ENCODE measurements at places on chromosomes 12 and 14.

GRCh38 chr12:131052929-131053328 lies 99.2 kb downstream of the ADGRD1 start:
- no peak for DNase-seq

GRCh38 chr12:89260841-89261637 lies 91.3 kb downstream of the DUSP6 start:
- no peak for DNase-seq

DNA sequence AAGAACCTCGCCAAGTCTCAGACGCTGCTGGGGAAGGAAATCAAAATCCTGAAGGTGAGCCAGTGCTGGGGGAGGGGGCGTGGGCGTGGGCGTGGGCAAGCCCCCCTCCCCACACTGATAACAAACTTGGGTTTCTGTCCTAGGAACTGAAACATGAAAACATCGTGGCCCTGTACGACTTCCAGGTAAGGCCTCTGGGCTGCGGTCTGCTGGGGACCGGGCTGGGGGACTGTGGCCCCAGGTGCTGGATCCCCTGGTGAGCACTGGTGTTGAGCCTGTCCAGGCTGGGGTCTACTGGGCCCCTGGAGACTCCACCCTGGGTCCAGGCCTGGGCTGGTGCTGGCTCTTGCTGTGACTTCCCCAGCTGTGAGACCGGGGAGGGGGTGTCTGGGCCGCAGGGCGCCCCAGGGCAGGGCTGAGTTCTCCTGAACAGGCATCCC lies 1.2 kb downstream of the ULK1 start:
- no peak for DNase-seq

- peak; percentile 35 for DNase-seq
Measured at GRCh38 chr12:109264095-109264942, 44.8 kb downstream of the FOXN4 start.

DNA sequence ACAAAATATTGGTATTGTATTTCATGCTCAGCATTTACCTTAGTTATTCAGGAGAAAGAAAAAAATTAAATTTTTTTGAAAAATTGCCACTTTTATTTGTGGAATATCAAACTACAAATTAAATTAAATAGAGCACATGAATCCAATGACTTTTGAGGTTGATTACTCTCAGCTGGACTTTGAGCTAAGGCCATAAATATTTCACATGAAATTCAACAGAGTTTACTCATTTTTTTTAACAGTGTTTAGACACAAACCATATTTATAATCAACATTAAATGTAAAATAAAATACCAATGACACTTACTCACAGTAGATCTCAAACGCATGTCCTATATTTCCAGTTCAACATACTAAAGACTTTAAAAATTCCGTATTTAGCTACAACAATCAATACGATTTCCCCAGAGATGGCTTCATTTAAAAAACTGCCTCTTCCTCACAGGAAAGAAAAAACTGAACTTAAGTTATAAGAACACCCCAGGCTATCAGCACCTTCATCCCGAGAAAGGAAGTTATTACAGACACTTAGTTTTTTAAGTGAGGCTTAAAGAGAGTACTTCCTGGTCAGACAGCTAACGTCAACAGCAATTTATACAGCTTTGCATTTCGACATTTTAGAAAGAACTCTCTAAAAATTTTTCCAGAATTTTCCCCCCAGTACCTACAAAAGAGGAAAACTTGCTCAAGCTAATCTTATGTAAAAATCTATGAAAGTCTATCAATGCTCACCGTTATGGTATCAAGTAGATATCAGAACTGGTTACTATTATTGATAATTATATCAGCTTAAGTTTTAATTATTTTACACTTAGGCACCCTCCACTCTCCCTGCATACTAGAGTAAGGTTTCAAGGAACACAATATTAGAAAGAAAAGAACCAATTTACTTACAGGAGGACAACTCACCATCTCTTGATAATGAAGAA lies 13.8 kb downstream of the TAOK3 start:
- no peak for DNase-seq

DNA sequence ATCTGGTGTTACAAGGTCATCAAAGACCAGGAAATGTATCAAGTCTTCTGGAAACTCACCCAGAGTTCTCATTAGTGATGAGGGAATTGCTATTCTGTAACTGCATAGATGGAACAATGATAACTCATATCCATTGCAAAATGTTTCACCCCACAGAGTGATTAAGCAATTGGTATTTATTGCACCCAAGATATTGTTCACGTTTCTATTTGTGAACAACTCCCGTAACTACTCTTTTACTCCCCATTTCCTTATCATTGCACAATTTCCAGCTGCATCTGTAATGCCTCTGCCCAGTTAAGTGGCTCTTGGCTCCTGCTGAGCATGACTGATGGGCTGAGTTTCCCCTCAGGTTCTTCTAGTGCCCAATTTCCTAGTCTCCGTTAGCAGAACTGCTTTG lies 108.7 kb upstream of the PRICKLE1 start:
- no peak for DNase-seq

GRCh38 chr12:1357171-1357570 lies 237.2 kb downstream of the FBXL14 start:
- DNase-seq: no peak

DNA sequence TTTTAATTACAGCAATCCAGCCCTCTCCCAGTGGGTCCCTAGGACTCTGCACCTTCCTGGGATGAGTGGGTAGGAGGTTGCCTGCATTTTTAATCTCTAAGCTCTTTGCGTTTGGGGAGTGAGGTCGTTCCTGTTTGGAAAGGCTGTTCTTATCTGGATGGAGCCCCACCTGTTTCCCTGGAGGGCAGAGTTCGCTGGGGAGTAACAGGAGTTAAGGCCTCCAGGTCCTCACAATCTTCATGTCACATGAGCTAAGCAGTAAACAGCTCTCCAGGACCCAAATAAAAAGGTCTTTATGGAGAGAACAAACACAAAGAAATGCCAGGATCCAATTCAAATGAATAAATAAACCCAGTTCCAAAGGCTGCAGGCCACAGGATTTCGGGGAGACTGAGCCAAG lies 56.0 kb upstream of the RFLNA start:
- no peak for DNase-seq

GRCh38 chr12:4011597-4011996 lies 138.4 kb upstream of the PARP11 start:
- DNase-seq: no peak

- no peak for DNase-seq
Measured at GRCh38 chr12:62578726-62579125, 112.1 kb downstream of the MON2 start.

DNA sequence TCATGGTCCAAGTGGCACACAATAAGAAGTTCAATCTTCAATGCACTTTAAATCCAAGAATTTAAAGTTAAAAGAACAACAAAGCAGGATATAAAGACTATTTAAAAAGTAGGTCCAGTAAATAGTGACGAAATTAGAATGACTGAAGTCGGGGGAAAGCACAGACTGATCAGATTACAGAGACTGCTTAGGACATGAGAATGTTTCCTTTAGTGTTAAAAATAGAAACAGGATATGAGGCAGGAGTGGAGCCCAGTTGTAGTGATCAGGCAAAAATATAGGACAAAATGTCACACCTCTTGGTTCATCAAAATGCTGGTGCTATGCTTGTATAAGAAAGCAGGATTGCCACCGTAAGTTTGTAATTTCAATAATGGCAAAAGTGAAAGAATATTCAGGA lies 52.2 kb upstream of the CD163 start:
- no peak for DNase-seq

DNA sequence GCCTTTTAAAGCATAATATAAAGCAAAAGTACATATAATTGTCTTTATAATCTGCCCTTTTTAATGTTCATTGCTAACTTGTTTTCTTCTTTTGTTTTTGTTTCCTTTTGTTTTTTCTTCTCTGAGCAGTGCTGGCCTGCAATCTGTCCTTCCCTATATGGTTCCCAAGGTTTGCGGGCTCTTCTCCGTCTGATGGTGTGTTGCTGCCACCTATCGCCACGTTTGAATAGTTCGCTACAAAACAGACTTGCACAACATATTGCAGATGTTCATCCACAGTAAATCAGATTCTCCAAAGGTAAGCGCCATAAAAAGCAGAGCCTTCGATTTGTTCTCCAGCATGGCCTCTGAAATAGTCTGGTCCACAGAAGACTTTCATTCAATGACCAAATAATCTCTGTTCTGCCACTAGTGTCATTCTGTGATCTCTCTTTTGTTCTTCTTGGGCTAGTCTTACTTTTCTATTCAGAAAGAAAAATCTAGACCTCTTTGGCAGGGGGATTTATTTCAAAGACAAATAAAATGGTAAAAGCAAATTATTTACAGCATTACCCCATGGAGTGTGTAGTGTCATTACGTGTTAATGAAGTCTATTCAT lies 33.5 kb downstream of the C12orf50 start:
- peak; percentile 82 for DNase-seq

DNA sequence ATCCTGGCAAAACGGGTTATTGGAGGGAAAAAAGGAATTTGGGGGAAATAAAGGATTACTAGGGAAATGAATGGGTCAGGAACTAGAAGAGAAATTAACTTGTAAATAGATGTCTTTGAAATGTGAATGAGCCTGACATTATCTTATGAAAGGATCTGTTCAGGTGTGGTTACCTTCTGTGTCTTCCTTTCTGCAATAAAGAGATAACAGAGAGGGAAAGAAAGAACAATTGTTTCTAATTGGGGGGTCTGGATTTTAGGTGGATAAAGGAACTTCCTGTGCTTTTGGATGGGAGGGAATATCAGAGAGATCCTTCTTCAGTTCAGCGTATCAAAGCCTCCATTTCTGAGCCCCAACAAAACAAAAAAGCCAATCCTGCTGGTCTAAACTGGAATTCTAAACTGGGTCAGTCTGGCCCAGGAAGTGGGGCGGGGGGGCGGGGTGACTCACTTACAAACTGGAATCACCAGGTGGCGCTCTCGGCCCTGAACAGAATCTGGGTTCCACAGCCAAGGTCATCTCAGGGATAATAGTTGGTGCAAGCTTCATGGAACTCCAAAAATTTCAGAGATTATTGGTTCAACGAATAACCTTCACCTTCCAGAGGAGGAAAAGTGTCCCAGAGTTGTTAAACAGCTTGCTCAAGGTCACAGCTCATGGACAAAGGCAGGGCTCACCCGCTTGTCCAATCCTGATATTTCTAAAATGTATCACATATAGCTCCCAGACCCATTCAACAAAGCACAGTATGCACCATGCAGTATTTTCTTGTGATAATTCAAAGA lies 15.2 kb upstream of the PEBP1 start:
- peak; percentile 30 for DNase-seq

- DNase-seq: peak; percentile 42
Measured at GRCh38 chr14:71190770-71191374, 283.6 kb downstream of the PCNX1 start.

DNA sequence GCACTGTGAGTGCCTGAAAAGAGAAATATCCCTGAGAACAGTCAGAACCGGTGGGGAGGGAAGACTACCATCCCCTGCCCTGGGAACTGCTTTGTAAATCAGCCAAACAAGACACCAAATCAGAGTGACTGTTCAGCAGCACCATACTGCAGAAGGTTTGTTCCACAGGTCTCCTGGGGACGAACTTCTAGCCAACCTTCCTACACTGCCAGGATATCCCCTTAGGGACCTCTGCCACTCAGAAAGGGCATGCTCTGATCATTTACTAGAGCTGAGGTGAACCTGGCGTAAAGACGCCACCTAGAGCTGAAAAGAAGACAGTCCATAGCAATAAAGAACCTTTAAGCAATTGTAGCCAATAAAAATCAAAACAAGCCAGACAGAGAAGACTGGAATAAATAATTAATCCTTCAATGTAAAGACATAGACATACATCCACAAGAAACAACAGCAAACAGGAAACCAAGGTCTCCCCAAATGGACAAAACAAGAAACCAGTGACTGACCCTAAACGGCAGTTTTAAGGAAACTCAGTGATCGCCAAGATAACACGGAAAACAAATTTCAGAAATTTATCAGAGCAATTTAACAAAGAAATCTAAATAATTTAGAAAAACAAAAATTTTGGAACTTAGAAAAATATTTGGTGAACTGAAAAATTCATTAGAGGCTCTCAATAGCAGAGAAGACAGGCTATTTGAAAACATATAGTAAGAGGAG lies 228.1 kb upstream of the AMIGO2 start:
- DNase-seq: no peak

- no peak for DNase-seq
Measured at GRCh38 chr12:129696926-129697325, 206.9 kb downstream of the TMEM132D start.

GRCh38 chr12:63018273-63018672 lies 83.3 kb upstream of the PPM1H start:
- no peak for DNase-seq

DNA sequence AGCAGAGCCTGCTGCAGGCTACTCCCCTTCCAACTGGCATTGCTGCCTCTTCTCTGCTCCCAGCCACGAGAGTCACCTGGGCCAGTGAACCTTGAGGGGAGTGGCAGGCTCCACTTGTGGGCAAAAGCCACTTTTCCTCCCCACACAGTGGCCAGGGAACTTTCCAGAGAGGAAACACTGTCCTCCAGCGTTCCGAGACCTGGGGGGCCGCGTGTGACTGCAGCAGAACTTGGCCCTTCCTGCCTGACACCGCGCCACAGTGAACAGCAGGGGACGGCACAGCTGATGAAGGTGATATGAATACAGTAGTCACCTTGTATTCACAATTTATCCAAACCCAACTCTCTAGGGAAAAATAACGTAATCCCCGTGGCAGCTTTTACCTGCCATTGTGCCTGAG lies 114.9 kb downstream of the PIWIL1 start:
- no peak for DNase-seq

- no peak for DNase-seq
Measured at GRCh38 chr12:2169489-2169888, 116.7 kb downstream of the CACNA1C start.

DNA sequence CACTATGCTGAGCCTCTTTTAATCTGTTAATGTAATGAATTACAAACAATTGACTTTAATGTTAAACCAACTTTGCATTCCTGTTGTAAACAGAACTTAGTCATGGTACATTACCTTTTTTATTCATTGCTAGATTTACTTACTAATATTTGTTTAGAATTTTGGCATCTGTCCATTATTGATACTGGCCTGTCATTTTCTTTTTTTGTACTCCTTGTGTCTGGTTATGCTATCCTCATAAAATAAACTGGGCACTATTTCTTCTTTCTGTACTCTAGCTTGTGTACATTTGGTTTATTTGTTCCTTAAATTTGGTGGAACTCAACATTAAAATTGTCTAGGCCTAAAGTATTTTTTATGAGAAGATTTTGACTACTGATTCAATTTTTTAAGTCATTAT lies 32.1 kb downstream of the SPATA7 start:
- DNase-seq: no peak

GRCh38 chr14:99028521-99028920 lies 243.5 kb downstream of the BCL11B start:
- DNase-seq: no peak

DNA sequence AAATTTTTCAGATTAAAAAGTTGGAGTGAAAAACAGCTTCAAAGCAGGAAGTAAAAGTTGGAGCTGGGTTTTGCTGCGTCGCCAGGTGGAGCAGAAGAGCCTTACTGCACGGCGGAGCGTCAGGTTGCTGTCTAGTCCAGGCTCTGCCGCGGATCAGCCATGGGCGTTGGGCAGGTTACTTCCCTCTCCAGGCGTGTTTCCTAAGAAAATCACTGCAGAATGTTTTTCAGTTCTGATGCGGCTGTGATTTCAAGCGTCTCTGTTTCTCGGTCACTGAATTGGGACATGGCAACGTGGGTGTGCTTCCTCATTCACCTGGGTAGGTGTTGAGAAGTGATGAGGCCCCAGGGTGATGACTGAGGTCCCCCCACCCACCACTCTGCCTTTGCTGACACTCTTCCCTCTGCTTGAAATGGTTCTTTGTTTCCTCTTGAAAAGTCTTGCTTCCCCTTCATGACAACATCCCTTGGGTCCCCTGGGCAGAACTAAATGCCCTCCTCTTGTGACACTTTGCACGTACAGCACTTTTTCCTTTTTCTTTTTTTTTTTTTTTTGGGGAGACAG lies 7.6 kb downstream of the EVL start:
- no peak for DNase-seq

GRCh38 chr14:38751459-38751858 lies 351.6 kb downstream of the SEC23A start:
- no peak for DNase-seq

Measured in NCI-H446 (cell line).